ENCODE measurements at places on chromosomes 4 and X.

GRCh38 chr4:27217261-27217769 is 356.7 kb downstream of the STIM2 start:
- no peak for DNase-seq

GRCh38 chr4:150242820-150243458 is 164.7 kb downstream of the DCLK2 start:
- no peak for DNase-seq

DNA sequence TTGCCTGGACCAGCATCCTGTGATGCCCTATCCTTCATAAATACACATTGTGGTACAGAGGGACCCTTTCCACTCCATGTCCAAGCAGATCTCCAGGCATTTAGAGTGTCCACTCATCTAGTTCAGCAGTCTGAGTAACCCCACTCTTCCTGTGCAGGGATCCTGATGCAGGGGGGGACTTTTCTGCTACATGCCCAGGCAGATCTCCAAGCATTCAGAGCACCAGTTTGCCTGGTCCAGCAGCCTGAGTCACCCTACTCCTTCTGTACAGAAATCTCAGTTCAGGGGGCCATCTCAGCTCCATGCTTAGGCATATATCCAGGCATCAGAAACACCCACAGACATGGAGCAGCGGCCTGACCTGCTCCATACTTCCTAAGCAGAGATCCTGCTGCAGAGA is 1089.8 kb downstream of the FAT4 start:
- no peak for DNase-seq

GRCh38 chrX:49163555-49164419 is 1.2 kb downstream of the MAGIX start:
- DNase-seq: peak; percentile 87

DNA sequence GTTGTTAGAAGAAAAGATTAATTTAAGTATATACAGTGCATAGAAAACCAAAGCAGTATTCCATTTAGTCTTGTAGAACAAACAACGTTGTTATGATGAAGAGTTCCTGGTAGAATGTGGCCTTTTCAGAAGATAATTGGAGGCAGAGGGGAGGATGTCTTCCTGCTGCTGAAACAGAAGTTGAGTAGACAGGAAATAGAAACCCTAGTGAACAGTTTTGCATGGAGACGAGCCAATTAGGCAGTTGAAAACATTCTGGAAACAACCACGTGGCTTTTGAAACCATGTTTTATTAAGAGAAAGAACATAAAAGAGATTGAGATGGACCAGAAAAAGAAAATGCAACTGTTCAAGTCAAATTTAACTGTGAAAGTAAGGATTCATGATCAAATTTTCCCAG is 325.2 kb downstream of the CAMK2D start:
- DNase-seq: no peak

GRCh38 chr4:7770224-7771050 is 169.2 kb downstream of the AFAP1 start:
- DNase-seq: no peak

DNA sequence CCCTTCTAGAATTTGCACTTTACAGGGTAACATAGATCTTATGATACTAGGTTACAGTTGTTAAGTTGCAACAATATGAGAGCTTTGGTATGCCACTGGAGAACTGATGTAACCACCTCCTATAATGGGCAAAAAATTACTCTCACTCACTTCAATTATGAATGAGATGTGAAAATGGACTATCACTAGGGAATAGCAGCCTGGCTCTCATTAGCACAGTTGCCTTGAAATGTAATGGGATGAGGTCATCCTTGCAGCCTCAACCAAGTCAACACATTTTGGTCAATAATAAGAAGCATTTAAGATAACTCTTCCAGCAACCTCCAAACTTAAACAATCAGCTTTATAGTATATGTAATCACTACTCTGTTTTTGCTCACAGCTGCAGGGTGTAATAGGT is 69.4 kb downstream of the TBC1D9 start:
- DNase-seq: no peak

- DNase-seq: no peak
Observed at GRCh38 chrX:109848461-109849050, 115.5 kb upstream of the ACSL4 start.

DNA sequence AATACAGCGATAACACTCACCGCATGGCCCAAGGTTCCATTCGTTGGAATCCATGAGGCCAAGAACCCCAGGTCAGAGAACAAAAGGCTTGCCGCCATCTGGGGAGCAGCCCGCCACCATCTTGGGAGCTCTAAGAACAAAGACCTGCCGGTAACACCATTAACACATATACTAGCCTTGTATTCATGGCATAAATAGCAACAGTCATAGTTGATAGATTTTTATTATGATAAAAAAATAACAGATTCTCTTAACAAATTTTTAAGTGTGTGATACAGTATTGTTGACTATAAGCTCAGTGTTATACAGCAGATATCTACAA is 309.4 kb downstream of the GLUD2 start:
- DNase-seq: no peak

- DNase-seq: no peak
Observed at GRCh38 chr4:164383358-164384220, 370.3 kb upstream of the SMIM31 start.

DNA sequence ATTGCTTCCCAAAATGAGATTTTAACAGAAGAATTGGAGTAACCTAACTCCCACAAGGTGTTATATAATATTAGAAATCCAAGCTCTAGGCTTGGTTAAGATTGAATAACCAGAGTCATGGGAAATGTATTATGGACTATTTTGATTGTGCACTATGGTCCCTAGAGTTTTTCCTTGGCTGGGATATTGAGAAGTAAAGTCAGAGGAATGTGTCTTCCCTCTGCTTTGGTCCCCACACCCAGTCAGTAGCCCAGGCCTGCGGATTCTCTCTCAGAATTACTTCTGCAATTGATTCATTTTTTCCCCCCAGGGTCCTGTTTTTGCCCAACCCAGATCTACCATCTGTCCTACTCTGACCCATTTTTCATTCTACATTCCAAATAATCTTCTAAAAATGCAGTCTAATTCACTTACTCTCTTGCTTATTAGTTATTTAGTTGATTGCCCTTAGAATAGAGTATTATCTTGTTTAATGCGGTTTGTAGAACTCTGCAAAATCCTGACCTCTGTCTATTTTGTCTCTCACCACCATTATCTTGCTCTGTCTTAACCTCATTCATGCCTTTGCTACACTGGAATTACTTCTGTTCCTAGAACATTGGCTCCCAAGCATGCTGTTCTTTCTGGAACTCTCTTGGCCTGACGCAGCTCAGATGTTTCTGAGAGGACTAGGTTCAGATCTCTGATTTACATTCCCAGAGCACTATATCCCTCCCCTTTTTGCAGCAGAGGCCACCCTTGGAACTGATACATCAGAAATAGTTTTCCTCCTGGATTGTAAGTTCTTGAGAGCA is 23.6 kb downstream of the GUCY1A1 start:
- no peak for DNase-seq

GRCh38 chr4:76407440-76408119 is 13.4 kb downstream of the CCDC158 start:
- DNase-seq: no peak

GRCh38 chrX:13120017-13120416 is 75.6 kb upstream of the FAM9C start:
- peak; percentile 40 for DNase-seq

DNA sequence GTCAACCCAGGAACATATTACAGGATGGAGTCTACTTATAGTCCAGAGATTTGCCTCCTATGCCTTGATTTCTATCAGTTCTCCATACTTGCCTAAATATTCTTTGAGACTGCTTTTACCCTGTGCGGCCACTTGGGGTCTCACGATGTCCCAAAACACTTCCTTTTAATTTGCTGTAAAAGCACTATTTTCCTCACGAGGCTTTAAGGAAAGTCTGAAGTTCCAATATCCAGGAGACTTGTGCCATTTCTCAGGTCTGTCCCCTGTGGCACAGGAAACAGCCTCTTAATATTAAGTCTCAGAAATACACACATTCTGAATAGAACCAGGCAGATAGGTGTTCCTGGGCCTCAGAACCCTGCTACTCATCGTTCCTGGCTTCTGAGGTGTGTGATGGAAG is 142.9 kb downstream of the TMEM164 start:
- DNase-seq: no peak

- no peak for DNase-seq
Observed at GRCh38 chr4:9969526-9970398, 51.5 kb downstream of the SLC2A9 start.

GRCh38 chr4:159272273-159273140 is 169.6 kb downstream of the RAPGEF2 start:
- no peak for DNase-seq

- DNase-seq: peak; percentile 48
Observed at GRCh38 chrX:43349363-43349762, 306.7 kb upstream of the MAOA start.

- peak; percentile 17 for DNase-seq
Observed at GRCh38 chr4:141132072-141132708, 1.1 kb downstream of the RNF150 start.

- peak; percentile 59 for DNase-seq
Observed at GRCh38 chrX:102950908-102951866, 14.1 kb downstream of the RAB40AL start.

DNA sequence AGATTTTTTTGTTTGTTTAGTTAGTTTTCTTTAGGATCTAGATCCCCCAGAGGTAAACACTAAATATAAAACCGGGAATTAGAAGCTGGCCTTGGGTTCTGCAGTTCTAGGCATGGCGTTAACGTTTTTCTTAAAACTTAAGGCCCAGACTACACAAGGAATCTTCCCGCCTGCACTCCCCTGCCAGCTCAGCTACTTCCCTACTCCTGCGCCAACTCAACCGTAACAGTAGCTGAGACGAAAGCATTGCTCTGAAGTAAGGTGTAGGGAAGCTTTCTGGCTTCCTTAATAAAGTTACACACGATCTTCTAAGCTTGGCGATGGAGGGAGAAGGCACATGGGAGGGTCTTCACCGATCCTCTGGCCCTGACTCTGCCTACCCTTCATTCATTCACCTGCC is 37.1 kb downstream of the CPE start:
- no peak for DNase-seq

- no peak for DNase-seq
Observed at GRCh38 chr4:84644087-84644486, 61.2 kb downstream of the CDS1 start.

DNA sequence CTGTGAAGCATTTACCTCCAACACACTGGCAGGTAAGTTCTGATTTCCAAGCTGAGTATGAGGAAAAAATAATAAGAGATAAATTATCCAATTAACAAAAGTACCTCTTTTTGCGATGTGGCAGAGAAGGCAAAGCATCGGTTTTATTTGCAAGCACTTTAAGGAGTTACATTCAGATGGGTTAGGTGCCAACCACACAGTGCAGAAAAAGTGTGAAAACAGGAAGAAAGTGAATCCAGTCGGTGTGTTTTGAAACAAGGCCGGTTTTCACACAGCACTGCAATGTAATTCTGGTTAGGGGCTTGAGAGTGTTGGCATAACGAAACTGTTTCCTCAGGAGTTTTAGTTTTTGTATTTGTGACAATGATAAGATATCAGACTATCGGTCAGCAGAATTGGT is 130.8 kb upstream of the PDLIM3 start:
- DNase-seq: no peak

GRCh38 chr4:114997576-114998247 is 115.7 kb downstream of the NDST4 start:
- DNase-seq: no peak

DNA sequence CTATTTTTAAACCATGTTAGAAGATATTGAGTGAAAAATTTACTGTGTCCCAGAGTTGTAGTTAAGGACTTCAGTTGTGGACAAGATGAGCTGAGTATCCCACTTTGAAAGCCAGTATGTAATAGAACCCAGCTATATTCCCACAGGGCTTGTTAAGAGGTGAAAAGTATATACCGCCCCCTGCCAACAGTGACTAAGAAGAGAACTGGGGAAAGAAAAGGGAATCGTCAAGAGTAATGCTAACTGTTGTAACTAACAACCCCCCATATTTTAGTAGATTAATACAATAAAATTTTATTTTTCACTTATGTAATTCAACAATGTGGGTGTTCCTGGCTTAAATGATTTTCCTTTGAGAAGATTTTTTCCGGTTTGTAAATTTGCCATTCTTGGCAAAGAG is 250.4 kb upstream of the GIMD1 start:
- no peak for DNase-seq

- DNase-seq: no peak
Observed at GRCh38 chr4:185033950-185034349, 15.7 kb downstream of the HELT start.

DNA sequence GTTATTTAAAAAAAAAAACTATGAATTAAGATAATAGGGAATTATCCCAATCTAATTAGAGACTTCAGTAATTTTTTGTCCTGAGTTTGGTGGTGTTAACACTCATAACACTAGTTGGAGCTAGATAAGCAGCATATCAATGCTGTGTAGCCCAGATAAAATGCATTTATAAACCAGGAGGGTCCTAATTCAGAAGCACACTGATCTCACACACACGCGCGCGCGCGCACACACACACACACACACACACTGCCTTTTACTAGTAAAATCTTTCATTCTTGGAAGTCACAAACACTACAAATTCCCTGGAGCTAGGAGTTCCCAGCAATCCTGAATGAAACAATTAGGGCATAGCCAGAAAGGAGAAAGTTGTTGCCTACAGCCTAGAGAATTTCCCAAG is 3.2 kb downstream of the UNC5C start:
- DNase-seq: no peak

- DNase-seq: no peak
Observed at GRCh38 chr4:33482773-33483172, 2761.5 kb downstream of the ARAP2 start.

DNA sequence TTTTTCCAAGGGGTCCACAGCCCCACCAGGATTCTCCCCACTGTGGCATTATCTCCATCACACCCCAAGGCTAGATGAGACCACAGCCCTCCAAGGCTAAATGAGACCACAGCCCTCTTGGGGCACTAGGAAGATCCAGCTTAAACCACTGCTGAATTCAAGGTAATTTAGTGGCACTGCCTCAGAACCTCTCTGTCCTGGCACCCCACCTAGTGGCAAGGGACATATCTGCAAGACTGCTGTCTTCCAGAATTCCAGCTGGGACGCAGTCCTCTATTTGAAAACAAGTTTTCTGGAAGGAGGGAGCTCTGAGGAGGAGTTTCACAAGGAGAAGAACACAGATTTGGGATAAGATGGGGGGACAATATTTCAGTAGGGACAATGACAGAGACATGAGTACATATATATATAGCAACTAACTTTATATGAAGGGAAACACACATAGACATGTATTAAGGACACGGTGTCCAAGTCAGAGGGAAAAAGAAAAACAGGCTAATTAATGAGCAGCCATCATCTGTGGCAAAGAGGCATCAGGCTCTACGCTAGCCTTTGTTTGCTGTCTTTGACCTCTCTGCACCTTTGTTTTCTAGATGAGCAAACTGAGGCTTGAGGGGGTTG is 9.3 kb downstream of the CETN2 start:
- peak; percentile 38 for DNase-seq

Measured in left colon (tissue), 2 donors.